ENCODE measurements at places on chromosomes 3 and 15.

GRCh38 chr3:30048431-30048830 lies 558.0 kb upstream of the TGFBR2 start:
- DNase-seq, result no peak

GRCh38 chr15:31871166-31871886 lies 159.0 kb upstream of the CHRNA7 start:
- no peak for DNase-seq

DNA sequence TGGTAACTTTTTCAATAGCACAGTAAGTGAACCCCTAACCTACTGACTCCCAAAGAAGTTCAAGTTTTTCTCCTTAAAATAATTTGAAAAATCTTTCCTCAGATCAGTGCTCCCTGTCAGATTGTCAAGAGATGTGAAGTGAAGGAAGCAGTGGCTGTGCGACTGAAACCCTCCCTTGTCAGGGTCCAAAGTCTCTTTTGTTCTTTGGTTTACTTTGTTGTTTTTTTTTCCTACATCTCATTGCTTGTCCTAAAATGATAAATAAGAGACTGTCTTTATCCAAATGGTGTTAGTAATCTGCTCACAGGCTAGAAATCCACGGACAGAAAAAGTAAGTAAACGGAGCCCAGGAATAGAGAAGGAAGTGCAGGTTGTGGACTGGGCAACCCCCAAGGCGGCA lies 976 bp upstream of the DPPA4 start:
- DNase-seq, result no peak

- DNase-seq, result no peak
Measured at GRCh38 chr3:108388136-108389132, 92.1 kb downstream of the HHLA2 start.

- no peak for DNase-seq
Measured at GRCh38 chr3:63508305-63508704, 144.2 kb upstream of the SNTN start.

- no peak for DNase-seq
Measured at GRCh38 chr3:156472150-156472549, 82.8 kb downstream of the SSR3 start.

- DNase-seq, result no peak
Measured at GRCh38 chr3:144487011-144487410, 515.4 kb downstream of the DIPK2A start.

GRCh38 chr3:171729452-171730334 lies 80.6 kb downstream of the PLD1 start:
- no peak for DNase-seq

DNA sequence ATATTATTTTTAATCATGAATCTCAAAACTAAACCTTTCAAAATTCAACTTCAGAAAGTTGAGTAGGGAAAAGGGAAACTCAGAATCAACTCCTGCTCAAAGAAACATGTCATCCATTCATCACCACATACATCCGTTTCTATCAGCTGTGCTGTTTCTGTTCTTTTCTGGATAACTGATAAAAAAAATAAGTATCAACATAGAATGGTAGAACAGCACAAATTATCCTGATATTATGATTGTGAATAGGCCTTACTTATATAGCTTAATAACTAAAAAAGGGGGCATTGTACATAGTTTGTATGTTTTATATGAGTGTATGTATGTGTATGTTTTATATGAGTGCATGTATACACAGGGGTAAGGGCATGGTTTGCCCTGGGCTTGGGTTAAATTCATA lies 3.1 kb downstream of the TM4SF1 start:
- no peak for DNase-seq

DNA sequence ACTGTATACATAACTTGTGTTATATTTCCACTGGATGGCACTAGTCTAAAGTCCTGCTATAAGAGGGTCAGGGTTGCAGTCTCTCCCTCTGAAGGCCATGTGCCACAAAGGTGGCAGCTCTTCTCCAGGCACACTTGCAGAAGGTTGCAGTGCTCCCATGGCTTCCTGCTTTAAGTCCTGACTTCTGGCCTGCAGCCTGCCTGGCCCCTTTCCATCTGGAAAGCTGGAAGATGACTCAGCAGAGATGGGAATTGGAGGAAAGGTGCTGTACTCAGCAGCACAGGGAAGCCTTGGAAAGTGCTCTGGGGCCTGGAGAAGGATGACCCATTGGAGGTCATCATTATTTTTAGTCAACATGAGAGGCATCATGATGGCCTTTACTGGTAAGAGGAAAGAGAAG lies 40.9 kb upstream of the MRPL3 start:
- DNase-seq, result peak; percentile 78

GRCh38 chr3:55770077-55770476 lies 283.0 kb upstream of the WNT5A start:
- DNase-seq, result no peak

GRCh38 chr3:99023590-99024192 lies 122.2 kb upstream of the DCBLD2 start:
- DNase-seq, result no peak

DNA sequence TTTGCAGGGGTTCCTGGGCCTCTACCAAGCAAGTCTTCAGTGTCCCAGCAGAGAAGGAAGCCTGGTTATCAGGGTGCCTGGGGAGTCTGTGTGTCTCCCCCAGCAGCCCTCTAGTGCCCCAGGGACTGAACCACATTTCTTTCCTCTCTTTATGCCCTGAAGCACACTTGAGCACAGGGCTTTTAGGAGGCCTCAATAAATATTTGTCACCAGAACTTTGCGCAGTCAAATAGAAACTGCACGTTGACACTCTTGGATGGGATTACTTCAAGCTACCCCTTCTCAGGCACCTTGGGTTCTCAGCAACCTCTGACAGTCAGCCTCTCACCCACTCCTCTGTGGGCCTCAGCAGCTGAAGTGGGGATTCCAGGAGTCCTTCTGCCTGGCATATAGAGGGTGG lies 226.6 kb upstream of the HES1 start:
- no peak for DNase-seq

GRCh38 chr15:59002418-59002859 lies 15.0 kb downstream of the RNF111 start:
- DNase-seq, result no peak

DNA sequence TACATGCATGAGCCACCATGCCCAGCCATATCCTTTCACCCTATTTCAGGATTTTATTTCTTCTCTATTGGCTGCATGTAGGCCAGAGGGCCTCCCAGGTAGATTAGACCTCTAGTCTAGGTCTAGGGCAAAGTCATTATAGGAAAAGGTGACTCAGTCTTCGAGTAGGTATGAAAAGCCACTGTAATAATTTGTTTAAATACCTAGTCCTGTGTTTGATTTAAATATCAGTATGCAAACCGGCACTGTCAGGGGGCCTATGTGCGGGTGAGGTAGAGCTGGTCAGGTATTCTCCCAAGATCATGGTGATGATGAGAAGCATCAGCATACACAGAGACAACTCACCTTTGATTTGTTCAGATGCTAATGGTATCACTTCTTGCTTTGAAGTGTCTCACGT lies 101.4 kb upstream of the UMPS start:
- no peak for DNase-seq

DNA sequence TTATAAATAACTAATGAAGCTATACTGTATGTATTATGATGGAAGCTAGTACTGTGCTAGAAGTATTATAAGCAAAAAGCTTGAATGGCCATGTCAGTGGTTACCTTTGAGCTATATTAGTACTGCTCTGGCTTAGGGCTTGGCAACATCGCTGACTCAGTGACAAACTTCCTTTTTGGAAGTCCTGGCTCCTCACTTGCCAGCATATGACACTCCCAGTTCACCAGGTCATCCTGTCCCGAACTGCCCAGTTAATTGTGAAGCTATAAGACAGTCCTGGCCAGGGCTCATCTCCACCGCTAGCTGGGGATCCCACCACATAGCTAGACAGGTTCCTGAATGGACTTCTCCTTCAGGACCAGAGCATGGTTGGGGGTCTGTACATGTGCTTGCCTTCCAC lies 31.9 kb downstream of the RAB8B start:
- DNase-seq, result peak; percentile 50

- DNase-seq, result no peak
Measured at GRCh38 chr3:107132674-107133073, 244.6 kb upstream of the CCDC54 start.

DNA sequence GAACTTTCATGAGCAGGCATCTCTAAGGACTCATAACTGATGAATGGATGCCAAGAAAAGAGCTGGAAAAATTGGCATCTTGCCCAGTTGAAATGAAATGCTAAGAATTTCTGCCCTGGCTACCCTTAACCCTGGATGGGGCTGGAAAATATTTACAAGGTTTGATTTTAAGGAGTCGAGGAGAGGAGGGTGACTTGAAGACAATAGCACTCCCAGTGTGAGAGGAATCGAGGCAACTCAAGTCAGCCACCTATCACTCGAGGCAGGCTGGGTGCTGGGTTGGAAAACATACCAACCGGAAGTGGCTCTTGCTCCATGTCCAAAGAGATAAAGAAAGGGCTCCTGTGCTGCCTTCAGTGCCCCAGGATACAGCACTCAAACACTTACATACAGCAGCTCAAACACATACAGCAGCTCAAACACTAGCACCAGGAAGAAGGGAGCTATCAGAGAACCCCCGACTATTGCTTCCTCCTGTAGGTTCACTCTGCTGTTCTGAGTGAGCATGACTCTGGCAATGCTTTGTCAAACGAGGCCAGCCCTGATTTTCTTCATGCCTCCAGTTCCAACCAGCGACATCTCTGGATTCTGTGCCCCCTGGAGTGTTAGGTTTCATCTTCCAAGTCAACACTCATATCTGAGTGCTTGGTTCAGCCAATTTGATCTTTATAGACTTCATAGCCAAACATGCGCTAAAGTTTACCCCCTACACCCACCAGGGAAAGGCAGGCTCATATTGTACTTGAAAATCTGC lies 4.9 kb downstream of the PRICKLE2 start:
- no peak for DNase-seq

- DNase-seq, result no peak
Measured at GRCh38 chr15:87408902-87409301, 847.6 kb downstream of the NTRK3 start.

DNA sequence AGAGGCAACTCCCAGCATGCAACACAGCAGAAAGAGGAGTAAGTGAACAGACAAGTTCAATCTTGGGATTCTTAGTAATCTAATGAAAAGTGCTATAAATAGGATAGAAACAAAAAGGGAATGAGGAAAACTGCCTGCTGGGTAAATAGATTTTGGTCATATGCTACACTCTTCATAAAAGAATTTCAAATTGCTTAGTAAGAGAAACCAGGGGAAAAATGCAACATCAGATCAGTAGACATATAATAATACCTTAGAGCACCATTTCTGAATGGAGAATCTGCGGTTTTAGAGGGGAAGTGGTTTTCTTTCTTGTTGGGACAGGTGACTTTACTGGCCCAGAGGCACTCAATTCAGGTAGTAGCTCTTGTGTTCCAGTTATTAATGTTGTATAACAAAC lies 13.4 kb upstream of the TBC1D5 start:
- DNase-seq, result no peak

GRCh38 chr3:190346541-190346940 lies 24.3 kb upstream of the CLDN1 start:
- no peak for DNase-seq

GRCh38 chr3:105431200-105431599 lies 64.5 kb downstream of the ALCAM start:
- DNase-seq, result no peak

DNA sequence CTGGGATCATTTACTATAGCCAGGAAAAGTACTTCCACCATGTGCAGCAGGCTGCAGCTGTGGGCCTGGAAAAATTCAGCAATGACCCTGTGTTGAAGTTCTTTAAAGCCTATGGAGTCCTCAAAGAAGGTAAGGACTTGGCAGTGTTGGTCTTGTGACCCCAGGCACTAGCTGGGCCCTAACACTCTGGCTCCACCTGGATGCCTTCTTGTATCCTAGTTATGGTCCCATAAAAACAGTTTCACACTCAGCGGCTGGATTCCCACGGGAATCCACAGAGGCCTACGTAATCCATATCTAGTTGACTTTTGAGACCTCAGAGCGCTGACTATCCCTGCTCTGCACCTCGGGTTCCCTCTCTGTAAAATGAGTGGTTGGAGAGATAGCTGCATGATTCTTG lies 1.6 kb downstream of the TTC21A start:
- no peak for DNase-seq

DNA sequence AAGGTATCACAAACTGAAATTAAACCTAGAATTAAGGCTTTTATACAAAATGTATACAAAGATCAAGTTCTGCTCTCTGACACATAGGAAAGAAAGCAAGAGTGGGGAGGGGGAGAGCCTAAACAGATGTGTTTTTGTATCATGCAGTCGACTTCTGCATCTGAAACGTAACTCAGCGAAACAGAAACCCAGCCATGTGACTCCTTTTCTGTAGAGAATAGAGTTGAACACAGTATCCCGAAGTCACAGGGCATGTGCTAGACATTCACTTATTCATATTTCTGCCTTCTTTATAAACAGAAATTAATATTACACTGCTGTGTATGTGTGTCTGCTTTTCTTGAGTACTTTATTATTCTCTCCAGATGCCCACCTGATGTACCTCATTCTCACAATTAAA lies 121.0 kb downstream of the PDZRN3 start:
- no peak for DNase-seq

- DNase-seq, result no peak
Measured at GRCh38 chr3:175015056-175015635, 156.0 kb downstream of the NAALADL2 start.

DNA sequence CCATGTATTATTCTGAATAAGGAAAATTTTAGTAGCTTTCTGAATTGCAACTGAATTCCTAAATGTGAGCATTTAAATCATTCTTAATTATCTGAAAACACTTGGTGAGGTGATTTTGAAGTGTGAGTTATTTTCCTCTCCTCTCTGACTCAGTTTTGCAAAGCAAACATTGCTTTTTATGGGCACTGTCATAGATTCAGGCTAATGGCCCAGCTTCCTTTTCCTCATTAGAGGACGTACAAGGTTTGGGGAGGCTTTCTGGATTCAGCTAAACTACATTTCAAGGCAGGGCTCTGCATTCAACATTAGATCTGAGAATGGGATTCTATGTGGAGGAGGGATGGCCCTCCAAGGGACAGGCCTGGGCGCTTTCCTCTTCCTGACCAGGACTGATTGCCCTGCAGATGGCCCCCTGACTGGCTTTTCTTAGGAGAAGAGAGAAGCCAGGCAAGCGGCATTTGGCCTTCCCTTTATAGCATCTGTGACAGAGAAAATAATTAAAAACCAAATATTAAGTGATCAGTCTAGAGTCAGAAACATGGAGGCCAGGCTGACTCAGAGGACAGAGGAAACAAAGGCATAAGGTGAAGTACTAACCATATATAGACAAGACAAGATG lies 53.0 kb upstream of the STXBP5L start:
- no peak for DNase-seq

DNA sequence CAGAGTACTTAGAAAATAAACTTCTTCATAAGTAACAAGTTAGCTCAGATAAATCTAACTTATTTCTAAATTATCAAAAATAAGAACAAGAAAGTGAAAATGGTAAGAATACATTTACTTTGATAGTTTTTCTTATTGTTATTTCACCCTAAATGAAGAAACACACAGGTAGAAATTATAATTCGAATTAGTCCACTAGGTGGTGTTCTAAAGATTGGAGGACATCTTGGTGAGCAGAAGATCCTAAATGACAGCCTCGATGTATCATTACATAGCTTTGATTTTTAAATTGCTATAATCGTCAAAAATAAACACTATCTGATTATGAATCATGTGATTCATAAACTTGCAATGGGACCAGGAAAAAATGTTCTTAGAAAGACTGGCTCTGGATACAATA lies 280.8 kb upstream of the UBE2E2 start:
- no peak for DNase-seq

Data from heart left ventricle (tissue), 16 donors.